GM20000 (cell line): ENCODE measurements at places on chromosomes 7 and 10.

DNA sequence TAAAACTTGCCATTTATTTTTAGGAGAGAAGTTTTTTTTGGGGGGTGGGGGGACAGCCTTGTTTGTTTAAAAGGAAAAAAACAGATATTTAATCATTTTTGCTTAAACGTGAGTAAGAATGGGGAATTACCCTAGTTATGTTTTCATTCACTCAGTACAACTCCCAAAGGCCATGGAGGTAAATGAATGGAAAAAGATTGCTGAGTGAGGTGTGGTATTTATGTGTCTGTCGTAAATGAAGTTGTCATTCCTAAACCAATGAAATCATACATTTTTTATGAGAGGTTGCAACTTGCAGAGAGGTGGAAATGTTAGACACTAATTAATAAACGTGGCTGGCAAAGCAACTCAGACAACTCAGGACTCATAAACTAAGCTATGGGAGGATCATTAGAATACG is 218.1 kb downstream of the CELF2 start:
- DNase-seq, result no peak

DNA sequence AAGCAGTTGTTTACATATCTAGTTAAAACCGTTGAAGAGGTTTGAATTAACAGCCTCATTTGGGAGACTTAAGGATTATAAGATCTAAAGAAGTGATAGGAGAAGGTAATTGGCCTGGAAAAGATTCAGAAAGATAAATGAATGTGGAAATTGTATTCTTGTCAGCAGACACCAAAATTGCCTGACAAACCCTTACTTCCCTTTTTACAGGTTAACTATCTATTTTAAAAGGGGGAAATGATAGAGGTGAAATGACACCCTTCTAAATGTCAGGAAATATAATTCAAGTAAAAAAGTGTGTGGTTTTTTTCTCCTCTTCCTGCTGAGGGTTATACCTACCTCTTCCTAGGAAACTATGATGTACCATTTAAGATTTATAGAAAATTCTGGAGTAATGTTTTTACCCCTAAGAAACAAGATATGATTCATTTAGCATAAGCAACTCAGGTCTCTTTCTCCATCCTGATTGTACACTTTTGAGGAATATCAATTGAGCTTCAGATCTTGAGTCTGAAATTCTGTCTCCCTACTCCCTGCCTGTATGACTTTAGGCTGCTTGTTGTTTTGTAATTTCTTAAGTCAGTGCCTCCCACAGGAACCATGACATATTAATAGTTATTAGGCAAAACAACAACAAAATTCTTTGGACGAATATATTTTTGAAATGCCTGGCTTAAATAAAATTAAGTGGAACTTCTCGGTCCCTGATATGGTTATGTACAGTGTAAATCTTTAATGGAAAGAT is 250.4 kb downstream of the RNLS start:
- no peak for DNase-seq

DNA sequence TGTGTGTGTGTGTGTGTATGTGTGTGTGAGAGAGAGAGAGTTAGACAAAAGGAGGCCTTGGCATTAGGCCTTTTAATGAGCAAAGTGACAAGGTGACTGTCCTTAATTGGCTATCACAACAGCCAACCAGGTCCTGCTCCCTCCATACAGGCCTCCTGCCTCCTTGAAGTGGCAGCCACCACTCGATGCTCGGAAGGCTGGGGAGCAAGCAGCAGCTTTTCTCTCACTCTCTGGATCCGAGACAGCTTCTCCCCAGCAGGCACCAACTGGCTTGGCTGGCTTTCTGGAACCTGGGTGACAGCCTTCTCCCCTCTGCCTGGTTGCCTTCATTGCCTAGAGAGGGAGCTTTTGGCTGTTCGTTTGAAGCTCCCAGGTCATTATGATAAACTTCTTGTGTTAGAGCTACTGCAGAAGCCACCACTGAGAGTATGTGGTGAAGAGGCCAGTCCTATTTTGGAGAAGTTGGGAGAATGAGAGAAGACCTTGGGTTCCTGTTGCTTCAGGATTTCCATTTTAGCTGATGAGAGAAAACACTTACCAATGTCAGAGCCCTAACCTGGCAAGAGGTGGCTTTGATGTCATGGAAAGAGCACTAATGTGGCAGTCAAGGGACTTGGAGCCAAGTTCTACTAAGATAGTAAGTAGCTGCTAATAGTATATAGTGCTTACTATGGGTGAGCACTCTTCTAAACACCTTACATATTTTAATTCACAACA is 37.6 kb downstream of the RPS24 start:
- no peak for DNase-seq

- no peak for DNase-seq
Observed at GRCh38 chr10:130807096-130807495, 504.4 kb downstream of the TCERG1L start.

DNA sequence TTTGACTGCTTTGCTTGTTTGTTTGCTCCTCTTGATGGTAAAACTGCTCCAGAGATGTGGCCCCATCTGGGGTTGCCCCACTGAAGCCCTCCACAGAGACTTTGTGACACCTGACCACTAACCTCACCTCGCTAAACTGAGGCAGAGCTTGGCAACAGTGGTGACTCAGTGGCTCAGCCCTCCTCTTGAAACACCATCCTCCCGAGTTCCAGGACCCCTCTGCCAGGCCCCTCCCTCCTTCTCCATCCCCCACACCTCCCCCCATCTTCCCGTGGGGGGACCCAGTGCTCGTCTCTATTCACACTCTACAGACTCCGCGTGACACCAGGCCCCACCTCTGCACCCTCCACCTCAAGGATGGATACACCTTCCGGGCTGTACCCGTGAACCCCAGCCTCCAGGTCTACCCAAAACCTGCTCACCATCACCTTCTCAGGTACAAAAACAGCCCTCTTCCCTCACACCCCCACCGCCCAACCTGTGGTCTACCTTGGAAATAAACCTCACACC is 19.0 kb upstream of the RET start:
- DNase-seq, result no peak

DNA sequence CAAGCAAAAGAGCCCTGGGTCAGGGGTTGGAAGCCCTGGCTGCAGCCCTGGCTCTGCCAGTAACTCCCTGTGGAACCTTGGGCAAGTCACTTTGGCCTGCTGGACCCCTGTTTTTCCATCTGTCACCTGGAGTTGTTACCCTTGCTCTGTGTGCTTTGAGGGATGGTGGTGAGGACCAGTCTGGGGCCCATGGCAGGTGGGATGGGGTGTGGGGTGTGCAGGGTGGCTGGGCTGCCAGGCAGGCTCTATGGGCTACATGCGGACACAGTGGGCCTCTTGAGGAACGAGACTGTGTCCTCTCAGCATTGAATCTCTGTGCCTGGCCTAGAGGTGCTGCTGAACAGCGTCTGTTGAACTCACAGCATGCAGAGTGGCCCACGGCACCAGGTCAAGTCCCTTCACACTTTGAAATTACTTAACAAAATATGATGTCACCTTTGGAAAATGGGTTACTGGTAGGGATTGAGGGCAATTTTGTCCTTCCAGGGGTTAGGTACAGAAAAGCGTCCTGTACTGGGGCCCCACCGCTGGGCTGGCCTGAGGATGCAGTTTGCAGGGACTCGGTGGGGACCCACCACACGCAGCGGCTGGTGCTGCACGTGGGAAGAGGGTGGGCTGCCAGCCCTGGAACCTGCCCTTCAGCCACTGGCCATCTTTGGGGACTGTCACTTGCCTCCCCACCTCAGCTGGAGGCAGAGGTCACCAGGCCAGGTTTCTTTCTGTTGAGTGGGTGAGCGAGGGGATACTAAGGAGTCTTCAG is 45.3 kb downstream of the PRF1 start:
- DNase-seq, result no peak

- no peak for DNase-seq
Observed at GRCh38 chr10:18290651-18291313, 150.6 kb downstream of the CACNB2 start.

DNA sequence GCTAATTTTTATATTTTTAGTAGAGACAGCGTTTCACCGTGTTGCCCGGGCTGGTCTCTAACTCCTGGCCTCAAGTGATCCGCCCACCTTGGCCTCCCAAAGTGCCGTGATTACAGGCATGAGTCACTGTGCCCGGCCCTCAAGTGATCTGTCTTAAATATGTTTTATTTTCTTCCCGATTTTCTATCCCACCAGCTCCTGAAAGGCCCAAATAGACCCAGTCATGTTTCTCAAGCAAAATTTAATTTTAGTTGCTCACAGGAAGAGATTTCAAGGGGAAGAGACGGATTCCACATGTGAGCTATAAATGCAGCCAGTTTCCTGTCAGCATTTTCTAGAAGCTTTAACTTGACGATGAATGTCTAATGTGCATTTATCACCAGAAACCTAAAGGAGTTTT is 12.0 kb downstream of the DENND10 start:
- no peak for DNase-seq

DNA sequence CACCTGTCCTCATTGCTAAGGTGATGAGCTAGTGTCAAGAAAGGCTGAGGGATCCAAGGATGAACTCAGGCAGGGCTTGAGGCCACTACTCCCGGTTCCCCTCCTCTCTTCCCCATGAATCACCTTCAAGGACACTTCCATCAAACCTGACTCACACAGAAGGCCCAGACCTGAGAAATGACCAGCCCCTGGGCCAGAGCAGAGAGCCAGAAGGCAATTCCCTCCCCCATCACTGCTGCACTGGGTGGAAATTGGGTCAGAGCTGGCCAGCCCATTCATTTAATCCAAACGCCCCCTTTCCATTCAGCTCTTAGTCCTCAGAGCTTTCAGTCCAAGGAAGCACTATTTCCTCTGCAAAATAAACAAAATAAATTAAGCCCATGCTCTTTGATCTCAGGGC is 182.0 kb downstream of the KCNMA1 start:
- DNase-seq, result no peak

GRCh38 chr7:33698041-33698440 is 207.3 kb upstream of the BMPER start:
- no peak for DNase-seq

DNA sequence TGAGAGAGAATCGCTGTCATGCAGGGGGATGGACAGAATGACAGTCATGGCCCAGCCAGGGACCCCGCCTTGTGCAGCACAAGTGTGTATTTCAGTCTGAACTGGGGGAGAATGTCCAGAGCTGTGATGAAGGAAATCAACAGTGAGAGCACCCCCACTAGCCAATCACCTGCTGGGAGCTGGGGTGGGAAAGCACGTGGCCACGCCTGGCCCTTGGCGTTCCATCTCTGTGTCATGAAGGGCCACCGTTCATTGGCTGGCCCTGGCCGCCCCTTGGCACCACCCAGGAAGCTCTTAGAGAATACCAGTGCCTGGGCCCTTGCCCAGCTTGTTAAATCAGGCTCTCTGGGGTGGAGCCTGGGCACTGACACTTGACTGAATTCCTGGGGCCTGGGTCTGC is 22.8 kb downstream of the GRID1 start:
- no peak for DNase-seq

- no peak for DNase-seq
Observed at GRCh38 chr10:78997635-78998618, 70.8 kb upstream of the ZMIZ1 start.

- DNase-seq, result no peak
Observed at GRCh38 chr10:58362027-58362789, 23.0 kb upstream of the TFAM start.

GRCh38 chr7:977326-978048 is 2.1 kb upstream of the COX19 start:
- peak; percentile 73 for DNase-seq

GRCh38 chr7:44293561-44294324 is 31.7 kb downstream of the CAMK2B start:
- DNase-seq, result no peak

DNA sequence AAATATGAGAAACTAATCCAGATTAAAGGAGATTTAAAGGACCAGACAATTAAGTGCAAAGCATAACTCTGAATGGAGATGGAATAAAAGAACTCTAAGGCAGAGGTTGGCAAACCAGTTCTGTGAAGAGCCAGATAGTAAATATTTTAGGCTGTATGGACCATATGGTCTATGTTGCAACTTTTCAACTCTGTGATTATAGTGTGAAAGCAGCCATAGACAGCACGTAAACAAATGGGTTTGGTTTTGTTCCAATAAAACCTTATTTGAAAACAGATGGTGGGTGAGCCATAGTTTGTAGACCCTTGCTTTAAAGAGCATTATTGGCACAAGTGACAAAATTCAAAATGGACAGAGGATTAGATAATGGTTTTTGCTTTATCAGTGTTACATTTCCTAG is 884.1 kb downstream of the CCSER2 start:
- no peak for DNase-seq

DNA sequence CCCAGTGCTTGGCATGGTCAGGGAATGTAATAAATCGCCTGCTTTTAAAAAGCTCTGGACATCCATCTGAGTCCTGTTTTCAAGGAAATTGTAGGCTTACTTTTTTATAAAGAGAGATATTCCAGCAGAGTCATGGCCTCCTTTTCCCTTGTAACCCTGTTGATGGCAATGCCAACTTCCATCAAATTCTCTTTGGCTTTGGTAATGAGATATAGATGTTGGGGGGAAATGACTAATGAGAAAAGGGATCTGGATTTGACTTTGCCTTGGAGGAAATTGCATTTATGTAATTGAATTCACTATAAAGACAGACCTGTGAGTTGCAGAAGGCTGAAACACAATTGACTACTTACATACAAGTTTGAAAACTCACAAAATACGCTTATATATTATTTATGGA is 347.5 kb downstream of the GPR158 start:
- DNase-seq, result no peak

DNA sequence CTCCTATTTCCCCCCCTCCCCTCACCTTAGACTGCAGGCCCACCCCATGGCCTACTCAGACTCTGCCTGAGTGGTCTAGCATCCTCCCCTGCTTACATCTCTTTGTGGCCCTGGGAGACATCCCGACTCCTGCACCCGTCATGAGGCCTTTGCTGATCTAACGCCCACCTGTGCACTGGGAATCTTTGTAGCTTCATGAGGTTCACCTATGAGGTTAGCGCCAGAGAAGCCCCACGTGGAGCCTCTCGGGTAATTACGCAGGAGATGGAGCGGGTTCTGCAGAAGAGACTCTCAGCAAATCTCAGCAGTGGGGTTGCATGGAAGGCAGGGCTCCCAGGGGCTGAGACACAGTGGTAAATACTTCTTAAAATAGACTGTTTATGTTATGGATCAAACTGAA is 43.5 kb upstream of the HSPA12A start:
- DNase-seq, result no peak

GRCh38 chr7:11290863-11291262 is 317.2 kb downstream of the PHF14 start:
- DNase-seq, result no peak
